ENCODE measurements at places on chromosomes 1 and 21.

DNA sequence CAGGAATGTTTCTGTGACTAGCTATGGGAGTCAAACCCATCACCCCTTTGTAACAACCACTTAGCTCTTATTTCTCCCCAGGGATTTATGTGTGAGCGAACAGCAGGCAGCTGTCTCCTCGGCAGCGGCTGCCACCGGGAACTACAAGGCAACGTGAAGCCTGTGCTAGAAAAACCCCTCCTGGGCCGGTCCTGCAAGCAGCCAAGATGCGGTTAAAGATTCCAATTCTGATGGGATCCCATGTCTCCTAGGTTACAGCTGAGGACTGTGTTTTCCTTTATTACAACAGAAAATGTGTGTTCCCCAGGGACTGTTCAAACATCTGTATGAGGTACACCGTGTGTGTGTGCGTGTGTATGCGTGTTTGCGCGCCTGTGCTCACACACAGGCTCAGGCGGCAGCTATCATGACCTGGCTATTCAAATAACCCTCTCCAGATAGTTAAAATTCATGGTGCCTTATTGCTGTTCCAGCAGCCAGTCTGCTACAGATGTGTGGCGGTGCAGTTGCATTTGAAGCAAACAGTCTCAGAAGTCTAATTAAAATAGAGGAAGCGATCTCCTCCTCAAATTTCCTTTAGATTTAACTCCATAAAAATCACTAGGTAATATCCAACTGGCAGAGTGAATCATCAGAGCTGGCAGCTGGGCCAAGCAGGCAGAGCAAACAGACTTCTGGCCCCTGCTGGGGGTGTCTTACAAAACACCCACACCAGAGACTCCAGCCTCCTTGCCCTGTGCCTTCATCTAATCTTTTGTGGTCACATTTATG is 68.0 kb downstream of the LMX1A start:
- no peak for DNase-seq

- no peak for DNase-seq
Measured at GRCh38 chr21:16535102-16535422, 805.3 kb downstream of the USP25 start.

DNA sequence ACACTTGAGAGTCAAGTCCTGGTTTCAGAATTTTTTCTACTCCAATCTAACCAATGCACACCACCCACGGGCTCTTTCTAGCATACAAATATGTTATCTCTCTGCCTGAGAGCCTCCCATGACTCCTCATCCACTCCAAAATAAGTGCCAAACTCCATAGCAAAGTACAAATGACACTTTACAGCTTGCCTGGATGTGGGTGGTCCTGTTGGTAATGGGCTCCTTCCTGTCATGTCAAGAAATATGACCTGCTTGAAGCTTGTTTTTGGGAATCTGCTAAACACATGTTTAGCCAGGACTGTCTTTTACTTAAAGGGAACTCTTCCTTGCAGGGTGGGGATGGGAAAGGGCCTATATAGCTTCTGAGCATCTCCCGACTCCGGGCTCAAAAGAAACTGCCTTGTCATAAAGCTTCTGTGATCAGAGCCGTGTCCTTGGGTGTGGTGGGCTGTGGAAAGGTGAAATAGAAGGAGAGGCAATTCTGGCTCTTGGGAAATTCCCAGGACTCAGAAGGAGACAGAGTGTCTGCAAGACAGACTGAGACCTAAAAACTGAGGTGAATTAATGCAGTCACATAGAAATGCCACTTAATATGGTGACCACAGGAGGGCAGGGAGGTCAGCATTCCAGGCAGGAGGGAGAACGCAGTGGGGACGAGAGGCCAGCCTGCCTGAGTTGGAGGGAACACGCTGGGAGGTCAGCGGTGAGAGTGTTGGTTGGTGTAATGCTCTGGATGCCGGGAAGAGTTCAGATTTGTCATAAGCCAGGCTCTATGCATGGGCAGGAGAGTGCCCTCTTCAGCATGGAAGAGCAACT is 6.1 kb upstream of the IGFN1 start:
- no peak for DNase-seq

GRCh38 chr1:6497215-6497866 is 5.9 kb upstream of the PLEKHG5 start:
- no peak for DNase-seq

DNA sequence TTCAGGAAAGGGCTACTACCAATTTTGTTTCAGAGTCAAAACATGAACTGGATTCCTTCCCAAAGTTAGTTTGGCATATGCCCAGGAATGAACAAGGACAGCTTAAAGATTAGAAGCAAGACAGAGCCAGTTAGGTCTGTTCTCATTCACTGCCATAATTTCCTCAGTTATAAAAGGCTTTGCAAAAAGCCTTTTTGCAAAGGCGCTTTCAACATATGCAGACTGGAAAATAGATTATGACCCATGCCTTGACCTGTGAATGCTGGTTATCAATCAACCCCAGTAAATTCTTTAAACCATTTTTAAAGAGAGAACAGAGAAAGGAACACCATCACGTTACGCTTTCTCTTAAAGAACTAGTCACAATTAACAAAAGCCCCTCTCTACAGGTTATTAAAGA is 1.7 kb upstream of the FRRS1 start:
- DNase-seq, result no peak

- DNase-seq, result peak; percentile 74
Measured at GRCh38 chr1:184028854-184029623, 8.5 kb downstream of the COLGALT2 start.

- DNase-seq, result no peak
Measured at GRCh38 chr1:51612447-51612961, 4.4 kb upstream of the OSBPL9 start.

DNA sequence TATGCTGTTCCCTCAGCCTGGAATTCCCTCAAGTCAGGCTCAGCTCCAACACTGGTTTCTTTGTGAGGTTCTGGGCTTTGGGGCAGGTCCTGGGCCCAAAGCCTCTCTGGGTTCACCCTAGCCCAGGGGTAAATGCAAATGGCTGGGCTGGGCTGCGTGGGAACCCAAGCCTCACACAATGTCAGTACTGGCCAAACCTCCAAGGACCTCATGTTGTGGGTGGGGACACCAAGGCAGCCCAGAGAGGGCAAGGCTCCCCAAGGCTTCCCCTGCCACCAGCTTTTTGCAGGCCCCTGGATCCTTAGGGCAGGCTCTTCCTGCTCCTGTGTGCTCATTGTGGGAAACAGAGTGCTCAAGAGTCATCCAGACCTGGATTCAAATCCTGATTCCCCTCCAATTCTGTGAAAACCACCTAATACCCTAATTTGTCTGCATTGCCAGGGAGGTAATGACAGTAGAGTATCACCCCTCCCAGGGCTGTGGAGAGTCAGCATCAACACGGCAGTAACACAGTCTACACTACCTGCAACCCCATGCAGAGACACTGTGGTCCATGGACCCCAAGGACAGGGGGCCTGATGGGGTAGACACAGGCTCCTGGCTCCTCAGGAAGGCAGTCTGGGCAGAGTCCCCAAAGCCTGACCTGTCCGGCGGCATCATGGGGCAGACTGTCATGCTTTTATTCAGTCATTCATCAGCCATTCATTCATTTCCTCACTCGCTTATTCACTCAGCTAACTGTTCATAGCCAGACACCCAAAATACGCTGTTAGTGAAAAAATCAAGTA is 85.7 kb downstream of the DMRTB1 start:
- DNase-seq, result no peak

- no peak for DNase-seq
Measured at GRCh38 chr1:30060738-30061137, 662.6 kb downstream of the MATN1 start.

DNA sequence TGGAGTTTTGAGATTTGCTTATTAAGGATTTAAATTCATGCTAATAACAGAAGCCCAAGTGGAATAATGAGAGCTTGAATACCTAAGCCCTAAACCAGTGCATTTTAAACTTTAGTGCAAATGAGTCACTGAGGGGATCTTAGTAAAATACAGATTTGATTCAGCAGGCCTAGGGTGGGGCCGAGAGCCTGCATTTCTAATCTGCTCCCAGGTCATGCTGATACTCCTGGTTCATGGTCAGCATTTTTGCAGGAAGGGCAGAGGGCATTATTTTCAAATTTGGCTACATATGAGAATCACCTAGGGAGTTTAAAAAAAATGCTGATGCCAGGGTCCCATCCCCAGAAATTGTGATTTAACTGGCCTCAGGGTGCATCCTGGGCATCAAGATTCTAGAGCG is 39.3 kb downstream of the DNTTIP2 start:
- DNase-seq, result no peak

GRCh38 chr1:201648907-201649721 is 110.2 kb downstream of the NAV1 start:
- no peak for DNase-seq

- no peak for DNase-seq
Measured at GRCh38 chr1:26072305-26072704, 4.9 kb upstream of the TRIM63 start.

- no peak for DNase-seq
Measured at GRCh38 chr1:150557065-150557600, 7.9 kb downstream of the ADAMTSL4 start.

DNA sequence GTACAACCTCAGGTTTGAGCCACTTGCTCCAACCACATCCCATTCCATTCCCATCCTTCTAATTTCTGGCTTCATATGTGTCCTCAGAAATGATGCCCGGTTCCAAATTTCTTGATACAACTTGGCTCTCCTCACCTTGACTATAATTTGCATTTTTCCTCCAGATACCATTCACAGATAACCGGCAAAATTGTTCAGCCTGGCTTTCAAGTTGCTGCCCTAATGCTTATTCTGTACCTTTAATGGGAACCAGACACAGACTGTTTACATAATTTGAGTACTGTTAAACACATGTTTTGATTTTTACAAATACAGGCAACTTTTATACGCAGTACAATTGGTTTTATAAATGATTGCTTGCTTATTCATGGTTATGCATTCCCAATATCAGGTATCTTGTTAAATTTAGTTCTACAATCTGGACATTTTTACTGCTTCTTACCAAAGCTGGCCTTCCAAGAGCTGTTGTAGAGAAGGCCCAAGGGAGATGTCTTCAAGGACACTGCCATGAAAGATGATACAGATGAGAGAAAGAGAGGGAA is 649.5 kb upstream of the CAMK1G start:
- DNase-seq, result no peak

- no peak for DNase-seq
Measured at GRCh38 chr1:183721041-183721440, 67.9 kb upstream of the APOBEC4 start.

DNA sequence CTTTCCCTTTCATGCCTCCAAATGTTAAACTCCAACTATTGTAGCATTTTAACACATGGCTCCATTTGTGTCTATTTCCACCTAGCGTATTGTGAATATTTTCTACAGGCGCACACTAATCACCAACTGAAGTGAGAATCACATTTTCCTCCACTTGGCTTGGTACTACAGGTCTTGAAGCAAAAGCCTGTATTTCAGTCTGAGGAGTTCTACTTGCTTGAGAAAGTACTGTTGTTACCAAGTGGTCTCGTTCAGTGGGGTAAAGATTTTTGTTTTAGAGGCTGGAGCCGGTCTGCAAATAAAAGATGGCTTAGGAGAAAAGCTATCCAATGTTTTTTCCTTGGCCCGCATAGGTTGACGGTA is 550 bp upstream of the PTBP2 start:
- no peak for DNase-seq

GRCh38 chr1:171819946-171820345 is 21.4 kb upstream of the DNM3 start:
- DNase-seq, result no peak

- peak; percentile 85 for DNase-seq
Measured at GRCh38 chr1:110639724-110640386, 33.7 kb upstream of the KCNA2 start.

DNA sequence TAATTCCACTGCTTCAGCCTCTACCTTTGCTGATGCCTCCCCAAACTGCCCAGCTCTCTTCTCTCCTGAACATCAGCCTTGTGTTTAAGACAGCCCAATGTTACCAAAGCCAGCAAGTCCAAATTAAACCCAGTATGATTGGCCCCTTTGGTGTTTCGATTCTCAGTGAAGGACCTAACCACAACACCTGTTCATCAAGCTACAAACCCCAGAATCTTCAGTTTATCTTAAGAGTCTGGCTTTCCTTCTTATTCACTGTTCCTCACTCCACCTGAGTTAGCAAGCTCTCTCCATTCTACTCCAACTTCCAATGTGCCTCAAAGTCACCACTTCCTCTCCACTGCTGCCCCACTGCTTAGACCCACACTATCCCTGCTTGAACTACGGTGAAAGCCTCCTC is 25.5 kb upstream of the ITPKB start:
- DNase-seq, result no peak

DNA sequence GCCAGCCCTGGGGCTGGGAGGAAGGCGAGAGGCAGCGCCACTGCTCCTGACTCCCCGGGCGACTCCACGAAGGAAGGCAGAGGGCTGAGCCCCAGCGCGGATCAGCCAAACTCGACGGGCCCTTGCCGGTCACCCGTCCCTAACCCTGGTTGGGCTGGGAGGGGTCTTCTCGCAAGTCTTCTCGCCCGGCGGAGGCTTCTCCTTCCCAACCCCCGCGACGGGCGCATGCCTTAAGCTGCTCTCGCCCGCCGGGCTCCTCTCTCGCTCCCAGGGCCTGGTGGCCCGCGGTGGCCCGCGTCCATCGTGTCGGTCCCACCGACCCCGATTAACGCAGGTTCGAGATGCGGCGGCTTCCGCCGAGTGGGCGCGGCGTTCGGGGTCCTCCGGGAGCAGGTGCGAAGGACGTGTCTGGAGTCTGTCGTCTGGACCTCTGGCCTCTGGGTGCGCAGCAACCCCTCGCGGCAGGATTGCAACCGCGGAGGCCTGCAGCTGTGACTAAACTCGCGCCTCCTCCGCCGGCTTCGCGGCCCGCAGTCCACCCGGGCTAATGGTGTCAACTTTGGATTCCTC is 29.0 kb upstream of the PPM1J start:
- DNase-seq, result peak; percentile 34

- no peak for DNase-seq
Measured at GRCh38 chr1:77876884-77877283, 11.5 kb upstream of the NEXN start.

GRCh38 chr1:216500273-216500967 is 77.2 kb upstream of the USH2A start:
- DNase-seq, result no peak

GRCh38 chr1:19676438-19676922 is 11.8 kb downstream of the HTR6 start:
- DNase-seq, result peak; percentile 47

- no peak for DNase-seq
Measured at GRCh38 chr1:3653286-3653618, 936 bp downstream of the TP73 start.

DNA sequence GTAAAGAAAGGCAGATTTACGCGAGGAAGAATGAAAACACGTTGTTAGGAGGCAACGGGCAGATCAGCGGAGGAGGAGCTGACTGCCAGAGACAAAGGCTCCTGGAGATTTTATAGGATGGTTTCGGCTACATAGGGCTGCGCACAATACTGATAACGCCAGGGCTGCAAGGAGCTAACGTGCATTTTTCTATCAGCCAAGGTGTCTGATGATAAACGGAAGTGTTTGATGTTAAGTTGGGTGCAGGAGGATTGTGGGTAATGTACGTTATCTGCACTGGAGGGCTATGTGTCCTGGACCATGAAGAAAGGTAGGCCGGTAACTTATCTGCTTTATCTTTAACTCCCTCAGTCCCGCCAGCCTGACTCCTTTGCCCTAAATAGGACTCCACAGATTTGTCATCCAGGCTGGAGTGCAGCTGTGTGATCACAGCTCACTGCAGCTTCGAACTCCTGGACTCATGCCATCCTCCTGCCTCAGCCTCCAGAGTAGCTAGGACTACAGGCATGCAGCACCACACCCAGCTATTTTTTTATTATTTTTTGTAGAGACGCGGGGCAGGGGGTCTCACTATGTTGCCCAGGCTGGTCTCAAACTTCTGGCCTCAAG is 29.6 kb downstream of the SETD4 start:
- DNase-seq, result no peak

GRCh38 chr1:91757763-91758460 is 128.0 kb downstream of the TGFBR3 start:
- no peak for DNase-seq

GRCh38 chr1:12614402-12615158 is 3.4 kb downstream of the DHRS3 start:
- no peak for DNase-seq
